ENCODE measurements at places on chromosomes 6 and 20.

DNA sequence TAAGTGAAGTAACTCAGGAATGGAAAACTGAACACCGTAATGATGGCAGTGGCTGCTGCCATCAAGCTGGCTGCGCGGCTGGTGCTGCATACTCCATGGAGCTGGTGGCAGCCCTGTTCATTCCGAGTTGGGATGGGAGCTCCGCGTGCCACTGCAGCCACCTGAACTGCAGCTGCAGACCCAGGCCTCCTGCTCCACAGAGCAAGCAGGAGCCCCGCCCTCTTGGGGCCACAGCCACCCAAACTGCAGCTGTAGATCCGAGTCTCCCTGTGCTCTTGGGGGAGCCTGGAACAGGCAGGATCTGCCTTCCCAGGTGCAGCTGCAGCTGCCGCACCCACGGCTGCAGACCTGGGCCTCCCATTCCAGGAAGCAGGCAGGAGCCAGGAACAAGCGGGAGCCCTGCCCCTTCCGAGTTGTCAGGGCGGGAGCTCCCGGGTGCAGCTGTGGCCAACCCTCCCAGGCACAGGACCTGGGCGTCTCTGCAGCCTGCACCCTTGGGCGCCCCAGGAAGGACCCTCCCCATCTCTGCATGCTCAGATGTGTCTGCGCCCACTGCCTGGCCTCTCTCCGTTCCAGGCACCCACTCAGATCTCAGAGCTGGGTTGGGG is 120.2 kb downstream of the GMPR start:
- DNase-seq, result no peak

GRCh38 chr20:55928266-55928665 is 77.1 kb downstream of the CBLN4 start:
- DNase-seq, result no peak

DNA sequence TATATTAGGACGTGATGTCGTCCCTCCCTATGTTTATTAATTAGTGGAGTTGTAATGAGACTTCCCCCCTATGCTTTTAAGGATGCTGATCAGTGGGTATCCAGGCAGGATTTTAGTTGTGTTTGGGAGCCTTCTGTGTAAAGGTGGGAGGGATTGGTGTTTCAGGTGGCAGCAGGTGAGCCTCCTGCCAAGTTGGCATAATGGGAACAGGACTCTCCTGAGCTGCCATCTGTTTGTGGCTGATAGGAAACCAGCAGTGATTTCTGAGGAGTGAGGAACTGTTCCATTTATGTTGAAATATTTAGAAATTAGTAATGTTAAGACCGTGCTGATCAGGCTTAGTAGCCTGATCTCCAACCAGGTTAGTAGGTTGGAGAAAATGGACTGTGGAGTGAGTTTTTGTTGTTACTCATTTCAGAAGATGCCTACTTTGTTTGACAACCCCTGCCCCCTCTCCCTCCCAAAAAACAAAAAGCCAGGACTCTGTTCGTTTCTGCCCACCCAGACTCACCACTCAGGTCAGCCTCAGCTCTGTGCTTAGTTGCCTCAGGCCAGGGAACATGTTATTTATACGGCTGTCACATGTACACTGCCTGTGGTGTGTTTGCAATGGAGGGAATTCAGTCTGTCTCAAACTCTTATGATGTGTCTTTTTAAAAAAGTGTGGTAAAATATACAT is 55.4 kb upstream of the TULP4 start:
- DNase-seq, result no peak

DNA sequence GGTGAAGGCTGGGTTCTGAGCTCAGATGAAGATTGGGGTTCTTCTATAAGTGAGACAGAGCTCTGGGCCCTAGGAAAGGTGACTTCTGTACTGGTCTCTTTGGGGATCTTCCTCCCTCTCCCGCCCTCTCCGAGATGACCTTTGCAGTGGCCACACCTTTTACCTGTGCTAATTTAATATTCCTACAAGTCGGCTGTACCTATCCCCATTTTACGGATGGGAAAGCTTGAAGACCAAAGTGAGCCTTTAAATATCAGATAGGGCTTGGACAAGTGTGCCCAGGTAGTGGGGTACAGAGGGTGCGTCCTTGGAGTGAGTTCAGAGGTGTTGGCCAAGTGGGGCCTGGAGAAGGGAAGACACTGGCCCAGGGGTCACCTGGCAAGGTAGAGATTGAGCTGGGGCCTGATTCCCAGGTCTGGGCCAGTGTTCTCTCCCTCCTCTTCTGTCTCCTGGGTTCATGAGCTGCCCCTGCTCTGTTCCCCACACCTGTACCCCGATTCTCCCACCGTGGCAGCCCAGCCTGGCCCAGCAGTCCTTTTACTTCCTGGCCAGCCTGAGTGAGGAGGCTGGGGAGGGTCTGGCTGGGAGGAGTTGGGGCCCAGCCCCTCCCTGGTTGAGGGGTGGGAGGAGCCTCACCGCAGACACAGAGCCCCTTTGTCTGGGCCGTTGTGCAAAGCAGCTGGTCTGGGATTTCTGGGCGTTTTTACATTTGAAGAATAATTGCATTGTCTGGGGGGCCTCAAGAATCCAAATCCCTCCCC is 152.1 kb upstream of the RNF24 start:
- DNase-seq, result no peak

DNA sequence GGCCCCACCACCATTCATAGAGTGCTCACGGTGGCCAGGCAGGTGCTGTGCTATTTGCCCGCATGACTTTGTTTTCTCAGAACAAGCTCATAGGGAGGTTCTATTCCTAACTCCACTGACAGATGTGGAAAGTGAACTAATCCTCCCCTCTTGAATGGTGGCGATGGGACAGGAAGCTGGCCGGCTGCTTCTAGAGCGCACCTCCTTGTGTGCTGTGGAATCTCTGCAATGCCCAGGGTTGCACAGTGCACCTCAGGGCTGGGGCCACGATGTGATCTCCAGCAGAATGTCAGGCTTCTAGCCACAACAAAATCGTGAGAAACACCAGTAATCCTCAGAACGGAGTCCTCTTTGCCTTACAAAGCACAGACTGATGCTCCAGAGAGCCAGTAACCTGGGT is 53.8 kb upstream of the SLC22A23 start:
- no peak for DNase-seq

All from fibroblast of skin of right quadriceps (primary cell).